ENCODE measurements at places on chromosomes 3 and 15. TPM values are rescaled to one million over a fixed set of nuclear protein-coding genes. Genes with fewer than 3 reads are reported as not detected.

- no peak for DNase-seq
Observed at GRCh38 chr3:30539206-30539605, 67.2 kb upstream of the TGFBR2 start.

GRCh38 chr3:194877291-194878119, 191.8 kb downstream of the FAM43A start:
- DNase-seq = no peak

Gene MYL3
- total RNA-seq = 11.7 TPM

DNA sequence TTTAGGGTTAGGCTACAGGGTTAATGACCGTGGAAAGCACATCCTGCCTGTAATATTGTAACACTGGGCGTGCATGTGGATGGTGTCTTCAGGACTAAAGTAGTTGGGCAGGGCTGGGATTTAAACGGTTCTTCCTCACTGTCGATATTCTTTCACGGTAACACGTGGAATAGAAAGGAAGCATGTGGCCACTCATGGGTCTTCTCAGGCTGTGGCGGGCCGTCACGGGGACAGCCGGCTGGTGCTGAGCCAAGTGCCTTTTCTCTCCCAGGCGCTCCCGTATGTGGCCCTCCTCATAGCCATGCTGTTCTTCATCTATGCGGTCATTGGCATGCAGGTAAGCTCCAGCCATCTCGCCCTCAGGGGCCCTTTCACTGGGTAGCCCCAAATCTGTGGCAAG, 73.7 kb downstream of the CHDH start:
- no peak for DNase-seq

Gene CHDH
- total RNA-seq = 2.6 TPM

Gene GP9
- total RNA-seq = not detected

Gene EFHB
- total RNA-seq = 1.1 TPM

- DNase-seq = no peak
Observed at GRCh38 chr15:66907826-66908743, 157.3 kb upstream of the SMAD3 start.

DNA sequence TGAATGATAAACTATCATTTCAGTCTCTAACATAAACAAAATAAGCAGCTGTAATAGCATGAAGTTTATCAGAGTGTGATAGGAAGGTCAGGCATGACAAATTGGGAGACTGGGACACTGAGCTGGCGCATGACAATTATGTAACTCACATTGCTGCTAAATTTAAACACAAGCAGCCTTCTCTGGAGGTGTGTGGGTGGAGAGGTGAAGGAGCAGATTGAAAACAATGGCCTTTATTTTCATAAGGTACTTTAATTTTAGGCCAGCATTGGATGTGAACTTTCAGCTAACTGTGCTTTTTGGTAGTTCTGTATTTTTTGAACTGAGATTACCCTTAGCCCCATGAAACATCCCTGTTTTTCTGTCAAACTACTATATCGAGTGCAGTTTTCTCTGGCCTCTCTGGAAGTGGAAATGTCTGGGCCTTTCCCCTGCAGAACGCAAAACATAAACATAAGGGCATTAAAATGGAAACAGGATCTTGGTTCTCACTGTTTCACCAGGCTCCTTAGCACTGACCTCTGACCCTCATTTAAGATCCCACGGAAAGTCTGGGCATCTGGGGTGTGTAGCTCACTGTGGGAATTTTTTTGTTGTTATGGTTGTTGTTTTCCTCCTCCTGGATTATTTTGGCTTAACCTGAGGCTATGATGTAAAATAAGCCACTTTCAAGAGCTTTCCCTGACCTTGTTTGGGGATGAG, 160.1 kb upstream of the DPH6 start:
- no peak for DNase-seq

DNA sequence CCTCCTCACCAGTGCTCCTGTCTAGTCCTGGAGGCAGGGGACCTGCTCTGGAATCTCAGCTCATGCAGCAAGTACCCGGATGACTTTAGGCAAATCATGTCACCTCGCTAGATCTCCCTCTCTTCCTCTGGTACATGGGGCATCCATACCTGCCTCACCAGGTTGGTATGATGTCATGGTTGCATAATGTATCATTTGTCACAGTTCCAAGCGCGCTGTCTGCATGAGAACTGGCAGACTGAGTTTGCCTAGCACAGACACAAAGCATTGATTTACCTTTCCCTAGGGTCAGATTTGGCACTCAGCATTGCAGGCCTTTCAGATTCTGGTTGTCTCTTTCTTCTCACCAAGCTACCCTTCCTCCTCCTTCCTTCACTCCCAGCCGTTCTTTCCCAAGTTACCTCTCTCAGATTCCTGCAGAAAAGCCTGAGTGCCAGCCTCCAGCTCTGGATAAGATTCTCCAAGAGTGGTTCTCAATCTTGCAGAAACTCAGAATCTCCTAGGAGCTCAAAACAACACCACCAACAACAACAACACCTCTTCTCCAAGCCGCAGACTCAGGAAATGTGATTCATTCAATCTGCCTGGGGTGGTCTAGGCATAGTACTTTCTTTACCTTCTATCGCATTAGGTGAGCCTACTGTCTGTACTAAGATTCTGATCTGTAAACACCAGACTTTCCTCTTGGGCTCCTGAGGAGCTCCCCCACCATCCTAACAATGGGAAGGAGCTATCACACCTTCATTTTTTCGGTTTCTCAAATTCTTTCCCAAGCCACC, 29.5 kb downstream of the FAM43A start:
- DNase-seq = no peak

Gene TOMM70
- 53.1 TPM for total RNA-seq

DNA sequence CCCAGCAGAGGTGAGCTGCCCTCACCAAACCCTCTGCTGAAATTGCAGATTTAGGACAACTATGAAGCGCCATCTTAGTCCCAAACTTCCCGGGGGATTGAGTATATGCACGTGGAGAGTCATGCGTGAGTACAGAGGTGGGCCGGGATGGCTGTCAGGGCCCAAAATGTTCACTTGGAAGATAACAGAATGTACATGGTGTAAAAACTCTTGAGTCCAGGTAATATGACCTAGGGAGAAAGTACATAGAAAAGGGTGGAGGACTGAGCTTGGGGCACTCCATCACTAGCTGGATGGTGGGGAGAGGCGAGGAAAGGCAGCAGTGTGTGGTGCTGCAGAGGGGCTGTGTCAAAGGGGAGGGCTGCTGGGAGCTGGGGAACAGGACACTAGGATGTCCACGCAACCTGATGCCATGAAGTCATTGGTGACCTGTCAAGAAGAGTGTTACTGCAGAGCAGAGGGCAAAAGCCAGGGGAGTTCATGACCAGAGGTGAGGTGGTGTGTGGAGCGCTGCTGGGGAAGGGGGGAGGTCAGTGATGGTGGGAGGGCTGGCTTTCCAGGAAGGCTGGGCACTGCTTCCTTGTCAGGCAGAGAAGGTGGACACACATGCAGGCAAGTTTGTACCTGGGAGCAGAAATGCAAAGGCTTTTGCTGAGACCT, 236.2 kb upstream of the LYSMD4 start:
- no peak for DNase-seq

- no peak for DNase-seq
Observed at GRCh38 chr3:113218681-113219045, 7.3 kb downstream of the BOC start.

- DNase-seq = no peak
Observed at GRCh38 chr3:130850843-130851242, 43.0 kb upstream of the ATP2C1 start.

GRCh38 chr15:36886701-36887100, 213.6 kb downstream of the MEIS2 start:
- DNase-seq = no peak

DNA sequence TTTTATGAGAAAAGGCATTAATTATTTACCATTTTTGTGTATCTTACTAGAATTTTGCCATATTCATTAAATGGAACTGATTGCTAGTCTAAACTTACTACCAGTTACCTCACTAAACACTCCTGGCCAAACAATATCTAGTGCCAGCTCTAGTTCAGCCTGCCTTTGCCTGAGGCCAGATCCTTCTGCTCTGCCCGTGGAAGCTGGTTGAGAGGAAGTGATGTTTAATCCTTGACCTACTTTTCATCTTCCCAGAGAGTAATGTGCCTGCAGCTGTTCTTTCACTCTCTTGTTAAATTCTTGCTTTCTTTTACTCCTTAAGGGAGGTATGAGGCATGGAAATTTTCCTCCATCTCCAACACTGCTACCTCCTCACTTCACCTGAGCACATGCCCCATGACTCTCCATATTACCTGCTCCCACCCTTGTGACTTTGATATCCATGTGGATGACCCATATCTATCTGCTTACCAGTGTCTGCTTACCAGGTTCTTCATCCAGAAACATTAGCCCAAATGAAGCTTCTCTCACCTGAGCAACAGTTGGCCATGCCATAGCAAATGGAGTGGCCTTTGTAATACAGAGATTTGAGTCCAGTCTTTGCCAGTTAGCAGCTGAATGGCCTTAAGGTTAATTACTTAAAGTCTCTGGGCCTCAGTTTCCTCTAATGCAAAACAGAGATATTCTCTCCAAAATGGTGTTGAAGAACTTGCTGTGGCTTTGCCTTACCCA, 53.4 kb downstream of the UBE2E1 start:
- DNase-seq = no peak

Data from omental fat pad (tissue), 4 donors.